ENCODE measurements at places on chromosomes 6 and 20.

DNA sequence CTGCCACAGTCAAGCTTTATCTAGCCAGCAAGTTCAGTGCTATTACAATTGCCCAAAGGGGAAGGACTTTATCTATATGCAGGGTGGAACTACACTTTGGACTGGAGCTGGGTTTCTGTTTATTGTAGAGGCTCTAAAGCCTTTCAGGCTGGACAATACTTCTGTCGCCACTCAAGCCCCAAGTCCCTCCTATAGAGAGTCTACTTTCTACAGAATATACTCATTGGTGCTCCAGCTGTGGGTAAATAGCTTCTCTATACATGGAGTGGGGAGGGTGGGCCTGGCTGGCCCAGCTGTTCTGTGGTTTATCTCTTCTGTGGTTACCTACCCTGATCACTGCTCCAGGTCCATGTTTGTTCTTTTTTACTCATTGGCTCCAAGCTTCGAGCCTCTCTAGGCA is 151.8 kb upstream of the MYLIP start:
- no peak for DNase-seq

GRCh38 chr6:110329348-110329713 is 28.8 kb downstream of the METTL24 start:
- DNase-seq, result no peak

DNA sequence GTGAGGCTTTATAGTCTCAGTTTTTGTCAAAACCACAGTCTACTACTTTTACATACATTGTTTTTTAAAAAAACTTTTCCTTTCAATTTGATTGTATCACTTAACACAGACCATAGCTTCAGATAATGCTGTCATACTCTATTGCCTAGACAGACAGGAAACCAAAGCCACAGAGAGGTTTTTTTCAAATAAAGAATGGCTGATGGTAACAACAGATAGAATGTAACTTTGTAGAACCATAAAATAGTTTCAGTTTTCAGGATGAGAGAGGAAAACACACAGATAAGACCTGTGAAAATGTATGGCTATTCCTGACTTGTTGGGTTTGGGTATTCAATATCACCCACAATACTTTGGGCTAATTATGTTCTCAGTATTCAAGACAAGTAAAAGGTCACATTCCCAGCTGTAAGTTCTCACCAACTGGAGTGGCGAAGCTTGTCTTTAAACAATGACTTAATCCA is 94.0 kb downstream of the ADGRG6 start:
- no peak for DNase-seq

DNA sequence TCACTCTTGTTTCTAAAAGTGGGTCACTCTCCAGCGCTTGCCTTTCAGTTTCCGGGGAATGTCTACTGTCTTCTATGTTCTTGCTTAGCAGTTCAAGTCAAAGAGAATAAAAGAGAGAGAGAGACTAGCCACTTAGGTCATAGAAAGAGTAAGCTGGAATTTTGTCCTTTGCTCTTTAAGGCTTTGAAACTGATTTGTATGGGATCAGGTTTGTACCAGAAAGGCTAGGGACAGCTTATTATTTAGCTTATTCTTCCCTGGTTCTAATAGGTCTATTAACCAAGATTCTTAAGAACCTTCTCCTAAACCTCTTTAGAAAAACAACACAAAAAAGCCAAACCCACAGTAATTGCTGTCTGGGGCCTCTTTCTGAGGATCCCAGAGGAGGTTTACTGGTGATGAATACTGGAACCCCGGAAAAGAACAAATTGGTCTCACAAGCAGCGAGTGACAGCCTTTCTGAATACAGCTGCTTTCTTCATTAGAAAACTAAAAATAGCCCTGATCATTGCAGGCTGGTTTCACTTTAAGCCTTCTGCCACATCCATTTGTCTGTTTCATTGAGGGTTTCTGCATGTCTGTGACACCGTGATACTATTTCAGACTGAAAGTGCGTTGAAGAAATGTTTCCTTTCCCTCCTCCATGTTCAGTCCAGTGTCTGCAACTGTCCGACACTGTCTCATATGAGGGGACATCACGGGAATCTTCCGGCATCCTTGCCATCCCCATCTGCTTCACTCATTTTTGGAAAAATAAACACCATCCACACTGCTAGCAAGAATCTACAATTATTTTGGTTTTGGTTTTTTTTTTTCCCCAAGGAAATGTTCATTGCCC is 75.1 kb upstream of the ATXN1 start:
- DNase-seq, result no peak

GRCh38 chr6:98880486-98880885 is 46.1 kb downstream of the POU3F2 start:
- no peak for DNase-seq

GRCh38 chr20:4341804-4342485 is 326.6 kb upstream of the RNF24 start:
- no peak for DNase-seq

GRCh38 chr6:7328243-7328642 is 15.2 kb upstream of the SSR1 start:
- no peak for DNase-seq

GRCh38 chr6:107228754-107229153 is 113.4 kb upstream of the BEND3 start:
- DNase-seq, result no peak

- DNase-seq, result no peak
These were observed 7.1 kb downstream of the SLC13A3 start for GRCh38 chr20:46644160-46644559.

- no peak for DNase-seq
These were observed 140.2 kb downstream of the VEGFA start for GRCh38 chr6:43910149-43910637.

DNA sequence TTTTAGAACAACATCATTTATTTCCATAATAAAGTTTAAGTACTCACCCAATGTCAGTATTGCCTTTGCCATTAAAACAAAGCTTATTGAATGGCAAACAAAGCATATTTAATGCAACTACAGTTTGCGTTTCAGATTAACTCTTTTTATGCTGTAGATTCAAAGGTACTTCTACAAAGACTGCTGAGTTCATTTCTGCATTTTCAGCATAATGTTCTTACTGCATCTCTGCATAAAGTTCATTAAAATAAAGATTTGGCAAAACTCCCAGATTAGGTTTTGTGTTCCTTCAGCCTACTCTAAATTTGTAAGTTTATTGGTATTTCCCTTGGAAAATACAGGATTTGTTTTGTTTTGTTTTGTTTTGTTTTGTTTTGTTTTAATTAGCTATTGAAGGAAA is 359.4 kb downstream of the ADGRB3 start:
- DNase-seq, result no peak

Measured in left cardiac atrium (tissue), 4 donors.